ENCODE measurements at places on chromosomes 6 and 20.
A peak's percentile ranks its signal among the peaks of the same experiment; 100 is the strongest.

GRCh38 chr6:55983861-55984260 is 108.5 kb upstream of the BMP5 start:
- DNase-seq, result no peak

- DNase-seq, result peak; percentile 5
These were observed 82.0 kb upstream of the EDN1 start for GRCh38 chr6:12208190-12208589.

DNA sequence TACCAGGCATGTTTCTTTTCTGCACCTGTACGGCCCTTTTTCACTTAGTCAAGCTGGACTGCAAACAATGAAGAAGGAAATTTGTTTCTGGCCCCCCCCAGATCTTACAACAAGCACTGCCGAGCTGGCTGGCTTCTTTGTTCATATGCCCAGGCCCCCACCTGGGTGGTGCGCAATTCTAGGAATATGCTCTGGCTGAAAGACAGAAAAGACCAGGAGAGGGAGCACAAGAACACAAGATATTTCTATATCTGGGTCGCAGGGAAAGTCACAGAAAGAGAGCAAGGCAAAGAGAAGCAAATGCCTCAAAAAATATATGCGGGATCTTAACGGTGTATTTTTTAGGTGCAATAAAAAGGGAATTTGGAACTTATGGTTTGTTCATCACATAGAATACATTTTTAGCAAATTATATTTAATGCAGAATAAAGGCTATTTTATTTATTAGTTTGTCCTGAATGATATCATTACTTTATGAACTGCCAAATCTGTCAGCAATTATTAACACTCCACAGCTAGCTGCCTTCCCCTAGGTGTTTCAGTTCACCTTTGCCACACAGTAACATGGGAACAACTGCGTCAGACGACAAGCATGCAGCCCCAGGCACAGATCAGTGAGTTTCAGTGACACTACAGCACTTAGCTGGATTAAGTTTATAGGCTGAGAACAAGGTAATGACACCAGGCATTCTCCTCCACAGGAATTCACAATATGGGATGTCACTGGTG is 76.5 kb downstream of the GJA10 start:
- DNase-seq, result no peak

- DNase-seq, result no peak
These were observed 10.5 kb downstream of the SNAI1 start for GRCh38 chr20:49993301-49993751.

GRCh38 chr6:14361956-14362587 is 244.5 kb downstream of the CD83 start:
- DNase-seq, result no peak

GRCh38 chr6:109762166-109762565 is 71.1 kb downstream of the FIG4 start:
- DNase-seq, result no peak

GRCh38 chr6:13667655-13668054 is 44.0 kb downstream of the RANBP9 start:
- DNase-seq, result no peak

DNA sequence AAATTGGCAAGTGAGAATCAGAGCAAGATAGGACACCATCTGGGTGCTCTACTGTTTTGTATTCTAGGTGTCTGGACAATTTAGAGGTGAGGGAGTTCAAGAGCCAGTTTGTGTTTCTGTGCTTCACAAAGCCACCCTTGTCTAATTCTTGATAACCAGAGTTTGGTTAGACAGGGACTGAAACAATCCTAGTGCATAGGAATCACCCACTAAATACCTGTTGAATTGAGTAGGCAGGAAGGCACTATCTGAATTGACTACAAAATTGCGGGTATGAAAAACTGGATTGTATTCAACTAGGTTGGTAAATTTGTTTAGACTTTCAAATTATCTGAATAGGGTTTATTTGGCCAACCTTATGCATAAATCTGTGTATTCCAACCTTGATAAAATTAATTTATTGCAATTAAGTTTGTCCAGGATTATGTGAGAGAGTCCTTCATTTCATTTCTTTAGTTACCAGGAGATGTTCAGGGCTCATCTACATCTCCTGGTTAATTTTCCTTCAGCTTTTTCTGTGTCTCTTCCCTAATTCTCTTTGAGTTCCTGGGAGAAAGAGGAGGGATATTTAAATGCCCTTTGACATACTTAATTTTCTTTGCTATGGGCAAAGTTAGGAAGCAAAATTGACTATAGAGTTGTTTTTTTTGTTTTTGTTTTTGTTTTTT is 1.7 kb downstream of the TPX2 start:
- no peak for DNase-seq

DNA sequence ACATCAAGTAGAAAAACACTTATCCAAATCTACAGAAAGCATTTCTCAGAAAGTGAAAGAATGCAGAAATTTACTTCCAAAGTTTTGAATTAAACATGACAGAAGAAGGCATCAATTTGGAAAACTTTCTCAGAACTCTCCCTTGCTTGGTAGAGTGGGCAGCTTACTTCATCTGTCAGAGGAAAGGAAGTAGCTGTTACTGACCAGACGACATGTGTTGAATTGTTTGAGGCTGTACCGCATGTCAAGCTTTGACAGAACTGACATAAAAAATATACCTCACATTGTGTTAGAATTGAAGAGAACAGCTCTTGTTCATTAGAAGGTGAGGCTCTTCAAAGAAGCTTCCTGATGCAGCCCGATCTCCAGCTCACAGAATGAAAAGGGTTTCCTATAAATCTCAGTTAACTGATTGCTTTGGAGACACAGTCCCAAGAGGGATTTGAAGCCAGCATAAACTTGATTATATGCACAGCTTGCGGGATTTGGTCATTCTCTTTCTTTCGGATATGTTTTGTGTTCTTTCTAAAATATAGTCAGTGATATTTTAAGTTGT is 190.7 kb downstream of the PLCB1 start:
- no peak for DNase-seq

- no peak for DNase-seq
These were observed 386.1 kb downstream of the LAMA2 start for GRCh38 chr6:129269076-129269475.

DNA sequence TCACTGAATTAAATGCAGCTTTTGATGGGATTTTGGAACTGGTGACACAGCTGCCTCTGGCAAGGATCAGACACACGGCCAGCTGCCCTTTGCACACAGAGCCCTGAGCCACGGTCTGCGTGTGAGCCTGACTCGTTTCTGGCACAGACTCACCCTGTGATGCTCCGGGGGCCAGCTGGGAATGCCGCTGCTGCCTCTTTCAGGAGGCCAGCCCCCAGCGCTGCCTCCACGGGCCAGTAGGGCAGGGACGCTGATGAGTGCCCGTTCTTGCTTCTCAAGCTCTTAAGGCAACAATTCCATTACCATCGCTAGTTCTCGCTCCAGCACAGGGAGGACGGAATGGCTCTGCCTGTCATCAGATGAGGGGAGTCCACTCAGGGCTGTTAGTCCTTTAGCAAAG is 61.6 kb downstream of the IRF4 start:
- no peak for DNase-seq

DNA sequence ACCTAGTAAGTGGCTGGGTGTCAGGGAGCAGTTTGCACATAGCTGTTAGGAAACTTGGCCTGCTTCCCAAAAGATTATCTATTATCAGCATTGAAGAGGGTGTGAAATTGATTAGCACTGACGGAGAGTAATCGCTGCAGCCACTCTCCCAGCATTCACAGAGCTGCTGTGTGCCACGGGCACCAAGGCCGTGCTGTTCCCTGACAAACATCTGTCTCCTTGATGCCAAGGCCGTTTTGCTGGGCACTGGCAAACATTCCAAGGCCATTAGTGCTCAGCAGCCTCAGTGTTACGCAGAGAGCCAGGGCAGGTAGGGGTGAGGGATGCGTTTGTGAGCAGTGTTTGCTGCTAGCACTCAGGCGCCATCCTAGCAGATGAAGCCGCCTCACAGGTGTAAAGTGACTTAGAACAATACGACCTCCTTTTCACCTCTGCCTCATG is 57.7 kb upstream of the VSTM2L start:
- no peak for DNase-seq

GRCh38 chr6:108524528-108525248 is 36.0 kb upstream of the FOXO3 start:
- no peak for DNase-seq

- DNase-seq, result no peak
These were observed 109.3 kb downstream of the DNAH8 start for GRCh38 chr6:38824243-38824894.

DNA sequence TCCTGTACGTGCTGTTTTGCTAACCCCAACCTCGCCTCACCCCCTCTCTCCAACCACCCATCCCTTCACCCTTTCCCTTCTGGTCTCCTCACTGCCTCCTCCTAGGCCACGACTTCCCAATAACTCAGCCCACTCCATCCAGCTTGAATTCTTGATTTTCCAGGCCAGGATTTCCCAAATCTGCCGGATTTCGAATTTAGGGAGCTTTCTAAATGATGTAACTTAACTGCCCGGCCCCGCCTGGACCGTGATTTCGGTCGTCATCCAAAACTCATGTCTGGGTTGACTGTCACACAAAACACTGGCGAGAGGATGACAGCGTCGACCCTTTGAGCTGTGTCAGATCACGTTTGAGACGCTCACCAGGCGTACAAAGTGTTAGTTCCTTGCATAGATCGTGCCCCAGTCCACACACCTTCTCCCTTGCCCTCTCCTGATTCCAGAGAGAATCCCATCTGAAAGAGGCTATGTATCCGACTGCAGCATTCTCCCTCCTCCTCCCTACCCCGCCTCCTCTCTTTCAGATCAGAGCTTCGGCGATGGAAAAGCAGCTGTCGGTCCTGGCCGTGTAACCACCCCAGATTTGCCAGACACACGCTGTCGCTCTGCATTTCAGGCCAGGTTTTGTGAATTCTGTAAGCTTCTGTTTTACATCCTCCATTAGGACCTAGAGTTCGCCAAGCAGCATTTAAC is 168.2 kb downstream of the GPX5 start:
- no peak for DNase-seq

- no peak for DNase-seq
These were observed 212.5 kb upstream of the ECI2 start for GRCh38 chr6:4347877-4348276.

DNA sequence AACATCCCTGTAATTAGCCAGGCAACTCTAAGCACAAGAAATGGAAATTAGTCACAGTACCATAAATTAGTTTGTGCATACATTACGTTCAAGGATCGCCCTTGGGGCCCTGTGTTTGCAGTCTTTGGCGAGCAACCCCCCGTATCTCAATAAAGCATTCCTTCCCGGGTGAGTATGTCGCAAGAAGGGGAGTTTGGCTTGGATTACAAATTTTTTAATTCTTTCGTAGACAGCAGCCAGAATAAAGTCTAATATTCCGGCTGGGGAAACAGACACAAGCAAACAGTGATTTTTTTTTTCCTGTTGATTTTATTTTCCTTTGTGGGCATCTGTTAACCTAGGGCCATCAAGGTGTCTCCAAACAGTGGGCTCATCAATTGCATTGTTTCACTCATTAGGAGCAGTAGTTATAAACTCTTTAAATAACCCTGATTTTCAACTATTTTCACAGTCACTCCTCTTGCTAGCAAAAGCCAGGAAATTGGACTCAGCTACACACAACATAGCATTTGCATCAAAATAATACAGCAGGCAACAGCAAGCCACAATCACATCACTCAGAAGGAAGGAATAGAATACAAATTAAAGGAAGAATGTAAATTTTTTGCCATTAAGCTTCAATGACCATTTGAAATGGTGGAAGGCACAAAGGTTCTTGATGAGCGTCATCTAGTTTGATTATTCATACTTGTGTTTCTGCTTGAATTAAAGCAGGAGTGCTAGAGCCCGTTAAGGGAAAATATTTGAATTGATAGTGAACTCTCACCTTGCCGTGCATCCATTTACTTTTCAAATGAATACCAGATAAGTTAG is 85.3 kb downstream of the LINC00237 start:
- DNase-seq, result no peak

DNA sequence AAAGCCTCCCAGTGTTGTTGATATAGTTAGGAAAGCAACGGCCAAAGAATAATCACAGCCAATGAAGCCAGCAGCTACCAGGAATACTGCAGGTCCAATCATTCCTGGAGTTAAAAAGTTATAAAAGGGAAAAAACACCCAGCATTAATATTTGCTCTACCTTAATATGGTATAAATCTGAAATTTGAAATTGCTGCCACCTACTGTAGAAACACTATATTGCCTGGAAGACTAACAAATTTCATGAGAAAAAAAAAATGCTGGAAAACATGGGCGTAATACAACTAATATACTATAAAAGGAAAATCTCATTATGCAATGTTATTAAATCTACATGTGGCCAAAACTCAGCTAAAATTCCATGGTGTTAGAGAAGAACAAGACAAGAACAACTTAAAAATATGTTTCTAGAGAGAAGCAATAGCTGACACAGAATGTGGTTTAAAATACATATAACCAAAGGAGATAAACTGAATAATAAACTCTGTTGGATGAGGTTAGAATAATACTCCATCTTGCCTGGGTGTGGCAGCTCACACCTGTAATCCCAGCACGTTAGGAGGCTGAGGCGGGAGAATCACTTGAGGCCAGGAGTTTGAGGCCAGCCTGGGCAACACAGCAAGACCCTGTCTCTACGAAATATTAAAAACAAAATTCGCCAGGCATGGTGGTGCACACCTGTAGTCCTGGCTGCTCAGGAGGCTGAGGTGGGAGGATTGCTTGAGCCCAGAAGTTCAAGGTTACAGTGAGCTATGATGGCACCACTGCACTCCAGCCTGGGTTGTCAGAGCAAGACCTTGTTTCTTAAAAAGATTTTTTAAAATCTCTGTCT is 43.1 kb downstream of the SLC17A5 start:
- no peak for DNase-seq

- no peak for DNase-seq
These were observed 50.3 kb upstream of the GFRAL start for GRCh38 chr6:55276745-55277530.

GRCh38 chr6:162960679-162961457 is 233.1 kb downstream of the PACRG start:
- no peak for DNase-seq

DNA sequence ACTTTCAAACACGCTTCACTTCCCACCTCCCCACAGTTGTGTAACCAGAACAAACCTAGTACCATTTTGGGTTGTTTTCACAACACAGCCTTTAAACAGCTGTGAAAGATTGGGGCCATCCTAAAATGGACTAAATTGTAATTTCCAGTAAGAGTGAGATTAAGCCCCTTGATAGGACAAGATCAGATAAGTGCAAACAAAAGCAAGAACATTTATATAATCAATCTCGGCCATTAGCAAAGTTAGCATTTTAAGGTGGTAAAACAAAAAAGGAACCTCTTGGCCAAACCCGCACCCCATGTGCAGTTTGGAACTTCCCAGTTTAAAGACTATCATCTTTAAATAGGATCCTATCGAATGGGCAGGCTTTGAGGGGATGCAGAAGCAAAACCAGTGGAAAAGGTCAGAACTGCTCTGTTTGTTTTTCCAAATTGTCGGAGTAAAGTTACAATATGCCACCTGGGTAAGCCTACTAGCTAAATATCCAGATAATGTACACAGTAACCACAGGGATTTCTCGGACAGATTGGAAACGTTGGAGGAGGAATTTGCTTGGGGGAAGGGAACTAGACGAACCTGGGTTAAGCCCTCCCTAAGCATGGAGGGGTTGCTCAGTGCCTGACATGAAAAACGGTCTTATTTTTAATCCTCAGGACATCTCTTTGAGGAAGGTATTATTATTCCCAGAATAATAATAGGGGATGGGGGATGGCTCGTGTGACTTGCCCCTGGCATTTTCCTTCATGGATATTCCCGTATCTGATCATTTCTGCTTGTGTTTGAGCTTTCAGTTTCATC is 159.8 kb upstream of the SALL4 start:
- DNase-seq, result no peak
